CD4-positive, alpha-beta T cell treated with Interleukin-6 for 4 hours (primary cell): ENCODE measurements at places on chromosomes 6 and 20.

- no peak for DNase-seq
These were observed 90.1 kb upstream of the SUPT3H start for GRCh38 chr6:45467853-45468252.

- no peak for DNase-seq
These were observed 13.0 kb upstream of the MRPS10 start for GRCh38 chr6:42230345-42231321.

DNA sequence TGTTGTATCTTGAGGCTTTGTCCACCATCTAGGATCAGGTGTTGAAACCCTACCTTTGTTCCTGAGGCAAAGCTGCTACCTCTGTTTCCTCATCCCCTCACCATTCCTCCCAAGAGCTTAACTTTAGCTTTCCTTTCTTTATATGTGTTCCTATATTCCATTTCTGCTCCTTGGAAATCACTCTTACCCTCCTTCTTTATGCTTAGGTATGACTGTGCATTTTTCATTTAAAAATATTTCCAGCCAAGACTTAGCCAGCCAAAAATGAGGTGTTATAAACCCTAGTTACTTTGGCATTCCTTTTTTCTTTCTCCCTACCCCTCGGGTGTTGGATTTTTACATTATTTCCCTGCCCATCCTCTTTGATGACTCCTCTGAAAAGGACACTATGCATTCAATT lies 57.7 kb downstream of the TSBP1 start:
- no peak for DNase-seq

- DNase-seq: no peak
These were observed 36.6 kb downstream of the IRF4 start for GRCh38 chr6:428047-428603.

- DNase-seq: no peak
These were observed 121.1 kb upstream of the SLC35B3 start for GRCh38 chr6:8556370-8557013.

- DNase-seq: no peak
These were observed 19.6 kb upstream of the SAMHD1 start for GRCh38 chr20:36971103-36971502.

GRCh38 chr6:162543221-162543620 lies 184.3 kb downstream of the PRKN start:
- DNase-seq: no peak

DNA sequence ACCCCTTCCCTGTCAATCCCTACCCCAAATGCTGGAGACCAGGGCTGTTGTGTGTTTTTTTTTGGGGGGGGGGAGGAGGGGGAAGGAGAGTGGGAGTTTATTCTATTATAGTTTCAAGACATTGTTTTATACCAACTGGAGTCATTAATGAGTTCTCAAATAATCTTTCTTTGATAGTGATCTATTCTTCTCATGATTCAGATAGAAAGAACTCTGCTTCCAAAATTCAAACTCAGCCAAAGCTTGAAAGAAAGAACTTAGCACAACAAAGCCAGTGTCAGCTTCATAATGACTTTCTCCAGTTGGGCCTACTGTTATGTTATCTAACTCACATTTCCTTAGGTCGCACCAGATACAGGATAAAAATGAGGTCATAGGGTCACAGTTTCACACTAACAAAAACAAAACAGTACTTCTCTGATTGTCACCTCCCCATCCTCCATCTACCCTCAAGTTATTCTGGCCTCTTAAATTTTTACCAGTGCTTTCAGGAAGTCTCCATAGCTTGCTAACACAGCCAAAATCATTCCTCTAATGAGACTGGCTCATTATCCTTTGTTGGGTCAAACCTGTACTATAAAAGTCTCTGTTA lies 19.0 kb upstream of the MAP3K7 start:
- DNase-seq: no peak

- DNase-seq: no peak
These were observed 763 bp downstream of the ZKSCAN8 start for GRCh38 chr6:28142446-28142845.

- DNase-seq: no peak
These were observed 17.3 kb downstream of the BPHL start for GRCh38 chr6:3135668-3136291.

DNA sequence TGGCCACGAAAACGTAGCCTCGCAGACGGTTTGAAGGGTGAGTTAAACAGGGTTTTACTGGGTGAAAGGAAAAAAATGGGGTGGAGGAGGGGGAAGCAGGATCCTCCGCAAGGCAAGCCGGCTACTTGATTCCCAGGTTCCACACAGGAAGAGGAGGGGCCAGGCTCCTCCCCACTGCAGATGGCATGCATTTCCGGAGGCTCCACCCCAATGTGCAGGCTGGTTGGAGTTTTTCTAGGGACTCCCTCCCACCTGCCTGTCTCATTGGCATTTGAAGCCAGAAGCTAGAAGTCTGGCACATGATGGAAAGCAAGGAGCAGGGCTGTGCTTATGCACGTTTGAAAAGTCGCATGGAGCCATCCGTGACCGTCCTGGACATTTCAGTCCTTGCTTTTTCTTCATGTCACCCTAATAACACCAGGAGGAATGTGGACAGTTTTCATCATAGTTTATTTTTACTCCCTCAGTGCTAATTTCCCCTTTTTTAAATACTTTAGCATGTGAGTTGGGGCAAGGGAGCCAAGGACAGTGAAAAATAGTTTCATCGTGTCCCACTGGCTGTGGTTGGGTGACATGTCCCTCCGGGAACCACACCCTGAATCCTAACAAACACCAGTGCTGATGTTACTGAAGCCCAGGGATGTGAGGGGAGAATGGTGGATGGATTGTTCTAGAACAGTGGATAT lies 100.1 kb upstream of the INSM1 start:
- DNase-seq: no peak

- no peak for DNase-seq
These were observed 130.5 kb upstream of the DTNBP1 start for GRCh38 chr6:15793288-15793687.

- DNase-seq: no peak
These were observed 4.2 kb downstream of the PLA2G7 start for GRCh38 chr6:46730921-46731461.

- no peak for DNase-seq
These were observed 33.3 kb upstream of the KIF16B start for GRCh38 chr20:16606468-16607070.

GRCh38 chr6:122352981-122353664 lies 46.3 kb upstream of the HSF2 start:
- no peak for DNase-seq

- DNase-seq: no peak
These were observed 21.9 kb upstream of the GSTA3 start for GRCh38 chr6:52931351-52931750.

GRCh38 chr20:18323705-18324104 lies 35.4 kb downstream of the ZNF133 start:
- DNase-seq: no peak

- DNase-seq: peak; percentile 60
These were observed 1.3 kb downstream of the SRF start for GRCh38 chr6:43172104-43173007.

GRCh38 chr20:62401331-62401779 lies 5.7 kb downstream of the CABLES2 start:
- no peak for DNase-seq

DNA sequence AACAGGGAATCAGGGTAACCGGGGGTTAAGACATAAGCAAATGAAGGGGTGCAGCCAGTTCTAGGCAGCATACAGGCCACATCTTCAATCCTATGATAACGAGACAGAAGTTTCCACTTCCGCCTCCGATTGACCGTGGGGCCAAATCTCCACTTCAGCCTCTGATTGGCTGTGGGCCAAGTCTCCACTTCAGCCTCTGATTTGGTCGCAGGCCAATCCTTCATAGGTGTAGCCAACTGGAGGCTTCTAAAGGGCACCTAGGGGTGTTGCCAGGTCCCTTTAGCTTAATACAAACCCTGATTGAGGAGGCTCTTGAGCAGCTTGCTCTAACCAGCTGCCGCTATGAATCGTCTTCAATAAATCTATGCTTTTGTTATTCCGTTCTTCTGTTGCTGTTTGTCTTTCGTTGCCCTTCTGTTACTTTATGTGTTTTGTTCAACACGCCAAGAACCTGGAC lies 2.1 kb upstream of the ERGIC3 start:
- peak; percentile 8 for DNase-seq

GRCh38 chr20:53883098-53883911 lies 187.1 kb downstream of the BCAS1 start:
- DNase-seq: no peak

- no peak for DNase-seq
These were observed 40.7 kb downstream of the SLC22A3 start for GRCh38 chr6:160388922-160389321.
